Hematopoietic multipotent progenitor cell treated with erythropoietin and hydrocortisone succinate and interleukin-3 and kit ligand, for 8 days (in vitro differentiated cells): ENCODE measurements at places on chromosomes 3 and 15.

DNA sequence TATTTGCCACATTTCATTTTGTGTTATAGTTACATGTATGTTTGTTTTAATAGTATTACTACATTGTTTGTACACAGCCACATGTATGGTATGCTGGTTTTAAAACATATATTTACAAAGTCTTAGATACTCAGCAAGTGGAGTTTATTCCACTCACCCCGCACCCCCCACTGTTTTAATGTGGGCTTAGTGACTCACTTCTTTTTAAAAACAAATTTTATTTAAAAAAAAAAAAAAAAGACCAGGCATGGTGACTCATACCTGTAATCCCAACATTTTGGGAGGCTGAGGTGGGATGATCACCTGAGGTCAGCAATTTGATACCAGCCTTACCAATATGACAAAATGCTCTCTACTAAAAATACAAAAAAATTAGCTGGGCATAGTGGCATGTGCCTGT is 26.9 kb upstream of the TJP1 start:
- no peak for DNase-seq

DNA sequence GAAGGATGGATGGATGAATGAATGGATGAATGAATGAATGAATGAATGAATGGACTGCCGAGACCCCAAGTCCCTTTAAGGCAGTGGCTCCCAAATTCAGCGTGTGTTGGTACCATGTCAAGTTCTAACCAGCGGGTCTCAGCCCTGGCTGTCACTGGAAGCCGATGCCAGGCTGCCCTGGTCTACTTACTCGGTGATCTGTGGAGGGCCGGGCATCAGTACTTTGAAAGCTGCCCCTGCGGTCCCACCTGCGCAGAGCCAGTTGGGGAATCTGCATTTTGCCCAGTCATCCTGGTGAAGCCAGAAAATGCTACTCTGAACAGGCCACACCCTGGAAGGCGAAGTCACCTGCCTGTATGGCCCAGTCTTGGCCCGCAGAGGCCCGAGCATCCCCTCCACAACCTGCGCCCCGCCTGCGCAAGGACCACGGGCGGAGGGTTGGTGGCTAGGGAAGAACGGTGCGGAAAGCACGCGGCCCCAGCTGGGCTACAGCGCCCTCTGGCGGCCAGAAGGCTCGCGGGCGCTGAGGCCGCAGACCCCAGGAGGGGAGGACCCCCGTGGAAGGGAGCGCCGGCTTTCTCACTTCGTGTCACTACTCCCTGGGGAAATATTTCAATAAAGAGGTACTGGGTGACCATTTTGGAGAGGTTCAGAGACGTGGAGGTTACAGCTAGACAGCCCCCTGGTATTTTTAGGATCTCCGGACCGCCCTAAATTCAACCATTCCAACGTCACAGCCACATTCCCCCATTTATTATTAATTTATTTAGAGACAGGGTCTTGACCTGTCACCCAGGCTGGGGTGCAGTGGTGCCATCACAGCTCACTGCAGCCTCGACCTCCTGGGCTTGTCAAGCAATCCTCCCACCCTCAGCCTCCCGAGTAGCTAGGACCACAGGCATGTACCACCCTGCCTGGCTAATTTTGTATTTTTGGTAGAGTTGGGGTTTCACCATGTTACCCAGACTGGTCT is 34.9 kb downstream of the PRKCD start:
- DNase-seq, result peak; percentile 43

DNA sequence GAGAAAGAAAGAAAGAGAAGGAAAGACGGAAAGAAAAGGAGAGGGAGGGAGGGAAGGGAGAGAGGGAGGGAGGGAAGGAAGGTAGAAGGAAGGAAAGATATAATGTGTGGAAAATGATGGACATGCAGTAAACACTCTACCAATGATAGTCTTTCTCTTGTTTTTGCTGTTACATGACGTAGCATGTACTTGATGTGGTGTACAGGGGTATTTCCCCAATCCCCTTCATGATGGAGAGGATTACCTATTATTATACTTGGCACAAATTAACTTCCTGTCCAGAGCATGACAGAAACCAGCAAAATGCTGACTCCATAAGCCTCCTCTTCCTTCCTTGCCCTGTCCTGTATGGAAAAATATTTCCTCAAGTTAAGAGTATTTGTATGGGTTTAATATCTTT is 124.4 kb downstream of the B3GALNT1 start:
- no peak for DNase-seq

DNA sequence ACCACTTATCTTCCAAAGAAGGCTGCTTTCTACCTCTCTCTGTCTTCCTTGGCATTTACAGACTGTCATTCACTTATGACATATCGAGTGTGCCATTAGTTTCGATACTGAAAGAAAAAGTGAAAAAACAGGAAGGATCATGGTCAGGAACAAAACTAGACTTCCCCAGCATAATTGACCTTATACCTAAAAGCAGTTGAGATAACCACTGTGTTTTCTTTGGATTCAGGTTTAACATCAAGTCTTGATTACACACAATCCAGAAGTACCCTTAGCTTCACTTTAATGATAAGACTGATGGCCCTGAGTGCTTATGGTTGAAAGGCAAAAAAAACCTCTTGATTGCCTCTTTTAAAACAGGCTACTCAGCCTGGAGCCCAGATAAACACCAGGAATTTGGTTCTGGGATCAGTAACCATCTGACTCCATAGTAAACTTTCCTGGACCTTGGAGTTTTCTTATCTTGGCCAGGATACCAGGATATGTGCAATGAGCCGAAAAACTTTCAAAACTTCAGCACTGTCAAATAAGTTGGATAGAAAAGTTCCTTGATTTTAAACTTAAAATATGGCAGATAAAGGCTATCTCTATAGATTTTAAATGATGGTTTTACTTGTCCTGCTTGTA is 5.0 kb upstream of the UACA start:
- no peak for DNase-seq

DNA sequence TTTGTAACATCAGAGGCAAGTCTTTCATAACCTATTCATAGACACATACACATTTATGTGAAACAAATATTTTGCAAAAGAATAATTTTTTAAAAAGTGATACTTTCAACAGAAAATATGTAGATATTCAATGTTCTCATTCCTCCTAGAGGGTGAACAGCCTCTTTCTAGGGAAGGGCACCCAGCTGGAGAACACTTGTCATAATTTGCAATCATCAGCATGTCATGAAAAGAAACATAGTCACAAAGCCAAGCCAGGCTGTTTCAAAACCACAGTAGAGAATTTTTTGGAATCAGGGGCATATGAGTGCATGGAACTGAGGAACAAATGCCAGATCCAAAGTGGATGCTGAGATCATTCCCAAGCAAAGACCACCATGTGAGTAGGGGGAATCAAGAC is 406.9 kb upstream of the ADAMTS9 start:
- no peak for DNase-seq
